Body of pancreas (tissue), 4 donors: ENCODE measurements at places on chromosomes 7 and 10. TPM values are rescaled to one million over a fixed set of nuclear protein-coding genes. Genes with fewer than 3 reads are reported as not detected.
A peak's percentile ranks its signal among the peaks of the same experiment; 100 is the strongest.

Gene CPN1
- not detected for total RNA-seq

Gene HECW1
- total RNA-seq, result not detected

Gene ARHGEF5
- 19.1 TPM for total RNA-seq

Gene RET
- 1.6 TPM for total RNA-seq

Gene FAM25C
- total RNA-seq, result not detected

Gene SLC25A40
- total RNA-seq, result 33.3 TPM

Gene VWA2
- total RNA-seq, result 15.3 TPM

DNA sequence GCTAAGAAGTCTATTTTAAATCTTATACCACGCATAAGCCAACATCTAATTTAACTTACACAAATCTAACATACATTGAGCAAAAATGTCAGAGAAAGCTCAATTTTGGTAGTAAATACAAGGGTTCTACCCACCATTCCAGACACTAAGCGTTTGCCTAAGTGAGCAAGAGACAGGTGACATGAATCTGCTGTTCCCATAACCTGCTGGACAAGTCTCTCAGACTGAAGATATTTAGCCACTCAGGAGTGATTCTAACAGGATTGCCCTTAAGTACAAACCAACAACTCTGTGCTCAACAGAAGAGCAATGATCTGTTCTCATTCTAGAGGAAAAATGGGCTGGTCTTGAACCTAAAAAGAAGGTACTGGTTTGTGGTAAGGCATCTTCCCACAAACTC, 18.8 kb downstream of the EZH2 start:
- peaks cover 4% of the 10 kb centered on the region for H3K4me1 ChIP-seq
- no peaks in the 10 kb centered on the region for H3K36me3 ChIP-seq
- DNase-seq, result no peak
- no peak overlapping the region for H3K27ac ChIP-seq

DNA sequence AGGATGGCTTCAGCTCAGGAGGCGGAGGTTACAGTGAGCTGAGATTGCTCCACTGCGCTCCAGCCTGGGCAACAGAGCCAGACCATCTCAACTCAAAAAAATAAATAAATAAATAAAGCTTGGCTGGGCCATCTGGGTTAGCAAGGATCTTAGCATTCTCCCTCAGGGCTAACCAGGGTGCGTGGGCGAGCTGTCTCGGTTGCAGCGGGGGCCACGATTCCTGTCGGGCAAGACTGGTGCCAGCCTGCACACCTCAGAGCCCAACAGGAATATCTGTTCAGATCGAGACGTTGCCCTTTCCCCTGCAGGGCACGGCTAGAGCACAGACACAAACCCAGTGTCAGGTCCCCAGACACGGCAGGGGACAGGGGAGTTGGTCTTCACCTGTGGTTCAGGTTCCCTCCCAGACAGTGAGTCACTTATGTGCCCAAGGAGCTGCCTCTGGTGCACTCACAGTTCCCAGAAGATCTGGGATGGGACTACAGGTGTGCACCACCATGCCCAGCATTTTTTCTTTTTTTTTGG, 75.5 kb upstream of the GTF2I start:
- no peaks in the 10 kb centered on the region for H3K36me3 ChIP-seq
- H3K27ac ChIP-seq, result no peak overlapping the region
- no peak for DNase-seq
- no peak overlapping the region for H3K4me3 ChIP-seq
- H3K4me1 ChIP-seq, result peaks cover 30% of the 10 kb centered on the region

DNA sequence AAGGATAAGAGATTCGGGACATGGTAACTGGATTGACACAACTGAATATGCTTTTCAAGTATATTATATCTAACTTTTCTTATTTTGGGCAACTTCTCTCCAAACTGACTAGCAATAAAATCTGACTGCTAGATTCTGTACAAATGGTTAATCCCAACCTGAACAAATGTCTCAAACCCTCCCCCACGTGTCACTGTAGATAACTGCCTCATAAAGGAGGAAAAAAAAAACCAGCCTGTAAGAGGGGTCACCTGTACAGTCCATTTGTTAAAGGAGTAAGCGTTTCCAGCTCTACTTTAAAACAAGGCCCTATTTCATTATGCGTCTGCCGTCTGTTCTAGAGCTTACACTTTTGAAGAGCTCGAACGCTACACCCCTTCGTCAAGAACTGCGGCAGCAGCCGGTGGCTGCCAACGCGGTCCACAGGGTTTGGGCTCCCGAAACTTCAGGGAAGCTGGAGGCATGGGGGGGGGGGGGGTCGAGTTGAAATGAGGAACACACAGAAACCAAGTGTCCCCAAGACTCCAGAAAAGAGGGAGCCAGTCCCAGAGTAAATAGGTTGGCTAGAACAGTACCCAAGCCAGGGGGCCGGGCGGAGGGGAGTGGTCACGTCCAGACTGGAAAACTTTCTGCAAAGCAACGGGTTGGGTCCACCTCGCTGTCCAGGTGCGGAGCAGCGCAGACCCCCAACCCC, 492 bp downstream of the COG5 start:
- peak overlapping the region; percentile 96 for H3K27ac ChIP-seq
- no peaks in the 10 kb centered on the region for H3K36me3 ChIP-seq
- peak overlapping the region; percentile 80 for H3K4me3 ChIP-seq
- H3K27me3 ChIP-seq, result no peaks in the 10 kb centered on the region

- H3K27ac ChIP-seq, result no peak overlapping the region
- no peaks in the 10 kb centered on the region for H3K27me3 ChIP-seq
- H3K36me3 ChIP-seq, result no peaks in the 10 kb centered on the region
- peak overlapping the region; percentile 57 for H3K4me3 ChIP-seq
- H3K4me1 ChIP-seq, result peaks cover 27% of the 10 kb centered on the region
- no peak for DNase-seq
These were observed 14.5 kb upstream of the ZNF273 start for GRCh38 chr7:64888561-64888900.

GRCh38 chr7:106895246-106895864, 30.3 kb downstream of the PIK3CG start:
- no peaks in the 10 kb centered on the region for H3K27me3 ChIP-seq
- no peak for DNase-seq
- H3K4me1 ChIP-seq, result no peaks in the 10 kb centered on the region
- H3K27ac ChIP-seq, result no peak overlapping the region
- H3K36me3 ChIP-seq, result no peaks in the 10 kb centered on the region
- H3K4me3 ChIP-seq, result no peak overlapping the region

- no peaks in the 10 kb centered on the region for H3K4me1 ChIP-seq
- no peaks in the 10 kb centered on the region for H3K36me3 ChIP-seq
- no peaks in the 10 kb centered on the region for H3K27me3 ChIP-seq
- no peak for DNase-seq
- H3K4me3 ChIP-seq, result no peak overlapping the region
- H3K27ac ChIP-seq, result no peak overlapping the region
These were observed 26.5 kb upstream of the FHIP2A start for GRCh38 chr10:114795039-114795438.

DNA sequence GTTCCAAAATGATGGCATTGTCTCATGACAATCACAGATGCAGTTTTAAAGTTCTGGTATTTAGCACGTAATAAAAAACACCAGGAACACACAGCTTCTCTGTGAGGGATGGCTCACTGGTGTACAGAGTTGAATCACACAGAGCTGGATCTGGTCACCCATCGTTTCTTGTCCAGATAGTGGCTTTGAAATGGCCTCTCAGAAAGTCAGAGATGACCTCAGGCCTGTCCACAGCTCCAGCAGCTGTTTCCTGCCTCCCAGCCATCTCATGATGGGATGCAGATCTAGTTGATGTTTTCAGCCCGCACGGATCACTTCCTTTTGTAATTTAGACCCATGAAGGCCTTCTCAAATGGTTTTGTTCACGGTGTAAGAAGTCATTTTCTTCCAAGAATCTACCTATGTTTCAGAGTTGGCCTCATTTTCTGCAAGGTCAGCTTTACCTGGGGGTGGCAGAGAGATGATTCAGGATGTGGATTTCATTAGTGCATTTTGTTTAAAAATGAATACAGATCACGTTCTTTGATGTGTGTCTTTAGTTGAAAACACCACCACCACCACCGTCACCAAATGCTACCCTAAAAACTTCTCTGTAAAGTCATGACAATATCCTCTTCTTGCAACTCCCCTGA, 166.2 kb downstream of the SNX10 start:
- no peak overlapping the region for H3K4me3 ChIP-seq
- H3K4me1 ChIP-seq, result peaks cover 23% of the 10 kb centered on the region
- no peak for DNase-seq
- H3K27me3 ChIP-seq, result no peaks in the 10 kb centered on the region

DNA sequence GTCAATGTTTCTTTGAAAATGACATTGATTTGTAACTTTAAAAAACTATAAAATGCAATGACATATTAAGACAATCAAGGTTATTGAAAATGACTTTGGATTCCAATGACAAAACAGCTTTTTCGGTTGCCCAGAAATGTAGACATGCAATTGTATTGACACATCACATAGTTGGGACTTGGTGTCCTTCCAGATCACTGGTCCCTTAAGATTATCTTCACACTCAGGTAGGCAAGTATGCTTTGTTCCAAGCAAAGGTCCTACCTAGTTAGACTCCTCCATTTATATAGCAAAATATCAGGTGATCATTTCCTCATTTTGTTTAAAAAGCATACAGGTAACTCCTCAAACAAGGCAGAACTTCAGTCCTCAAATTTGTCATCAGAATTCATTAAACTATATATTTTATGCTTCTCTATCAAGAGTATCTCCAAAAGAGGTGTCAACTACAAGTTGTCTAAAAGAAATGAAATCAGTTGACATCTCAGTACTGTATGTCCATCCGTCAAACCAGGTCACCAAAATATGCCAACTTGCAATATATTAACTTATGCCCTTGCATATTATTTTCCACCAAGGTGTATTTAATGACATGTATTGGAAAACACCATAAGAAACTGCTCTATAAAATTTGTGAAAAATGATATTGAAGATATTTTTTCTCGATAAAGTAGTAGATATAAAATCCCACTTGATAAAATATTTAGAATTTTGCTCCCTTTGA, 64.6 kb downstream of the TSPAN12 start:
- H3K4me3 ChIP-seq, result no peak overlapping the region
- no peaks in the 10 kb centered on the region for H3K36me3 ChIP-seq
- peaks cover 17% of the 10 kb centered on the region for H3K4me1 ChIP-seq
- peak; percentile 17 for DNase-seq

DNA sequence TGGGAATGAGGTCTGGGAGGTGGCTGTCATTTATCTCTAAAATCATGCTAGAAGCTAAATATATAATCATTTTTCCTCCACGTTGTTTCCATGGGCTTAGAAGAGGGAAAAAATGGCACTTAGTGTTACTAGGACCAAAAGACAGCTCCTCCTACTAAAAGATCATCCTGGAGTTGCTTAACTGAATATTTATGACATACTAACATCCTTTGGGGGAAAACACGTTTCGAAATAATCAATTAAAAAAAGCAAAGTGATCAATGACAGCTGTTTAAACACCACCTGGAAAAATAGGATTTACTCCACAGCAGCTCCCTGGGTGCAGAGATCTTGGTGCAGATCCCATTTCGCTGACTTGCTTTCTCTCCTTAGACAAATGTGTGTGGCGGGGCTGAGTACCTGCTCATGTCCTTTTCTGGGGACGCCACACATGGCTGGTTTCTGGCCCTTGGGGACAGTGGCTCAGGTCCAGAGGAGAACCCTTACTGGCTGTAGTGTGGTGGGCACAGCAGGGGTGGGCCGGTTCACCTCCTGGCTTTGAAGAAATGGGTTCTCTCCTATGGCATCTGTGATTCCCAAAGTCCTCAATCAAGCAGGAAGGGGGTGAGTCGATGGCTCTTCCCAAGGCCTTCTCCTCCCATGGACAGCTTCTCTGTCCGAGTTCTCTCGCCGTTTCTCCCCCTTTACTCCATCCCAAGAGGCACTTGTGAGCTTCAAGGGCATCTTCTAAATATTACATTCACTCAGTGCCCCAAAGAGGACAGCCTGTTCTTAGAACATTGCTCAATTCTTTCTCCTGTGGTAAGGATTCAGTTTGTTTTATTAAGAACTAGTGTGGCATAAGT, 156.4 kb upstream of the KLF14 start:
- H3K27me3 ChIP-seq, result no peaks in the 10 kb centered on the region
- no peak overlapping the region for H3K4me3 ChIP-seq
- H3K36me3 ChIP-seq, result no peaks in the 10 kb centered on the region
- H3K4me1 ChIP-seq, result peaks cover 48% of the 10 kb centered on the region
- no peak overlapping the region for H3K27ac ChIP-seq

DNA sequence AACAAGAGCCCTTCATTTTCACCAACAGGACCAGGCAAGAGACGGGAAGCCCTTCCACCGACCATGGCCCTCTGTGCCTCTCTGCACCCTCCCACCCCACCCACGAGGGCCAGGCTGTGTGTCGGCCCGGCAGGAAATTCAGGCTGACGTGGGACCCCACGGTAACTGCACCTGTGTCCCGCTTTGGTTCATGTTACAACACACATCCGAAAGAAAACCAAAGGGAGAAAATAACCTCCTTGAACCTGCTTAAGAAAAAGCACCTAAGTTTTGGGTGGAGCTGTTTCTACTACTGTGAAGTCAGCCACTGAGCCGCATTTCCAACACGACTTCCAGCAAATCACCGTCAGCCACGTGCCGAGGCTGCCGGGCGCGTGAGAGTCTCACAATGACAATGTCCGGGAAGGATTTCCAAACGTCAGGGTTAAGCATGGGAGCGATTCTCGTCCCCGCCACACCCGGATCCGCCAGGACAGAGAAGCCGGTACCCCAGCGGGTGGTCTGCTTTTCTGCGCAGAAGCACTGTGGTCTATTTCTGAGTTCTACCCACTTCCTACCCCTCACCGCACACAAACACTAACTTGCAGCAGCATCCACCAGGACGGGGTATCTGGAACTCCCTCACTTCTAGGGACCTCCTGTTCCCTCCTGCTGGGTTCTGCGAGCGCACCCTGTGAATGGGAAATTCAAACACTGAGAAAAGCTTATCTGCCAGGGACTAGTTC, 36.6 kb downstream of the AMZ1 start:
- no peak overlapping the region for H3K27ac ChIP-seq
- no peaks in the 10 kb centered on the region for H3K4me1 ChIP-seq
- no peaks in the 10 kb centered on the region for H3K36me3 ChIP-seq
- no peaks in the 10 kb centered on the region for H3K27me3 ChIP-seq
- DNase-seq, result no peak

GRCh38 chr10:69899727-69900595, 98.3 kb downstream of the COL13A1 start:
- H3K4me3 ChIP-seq, result no peak overlapping the region

DNA sequence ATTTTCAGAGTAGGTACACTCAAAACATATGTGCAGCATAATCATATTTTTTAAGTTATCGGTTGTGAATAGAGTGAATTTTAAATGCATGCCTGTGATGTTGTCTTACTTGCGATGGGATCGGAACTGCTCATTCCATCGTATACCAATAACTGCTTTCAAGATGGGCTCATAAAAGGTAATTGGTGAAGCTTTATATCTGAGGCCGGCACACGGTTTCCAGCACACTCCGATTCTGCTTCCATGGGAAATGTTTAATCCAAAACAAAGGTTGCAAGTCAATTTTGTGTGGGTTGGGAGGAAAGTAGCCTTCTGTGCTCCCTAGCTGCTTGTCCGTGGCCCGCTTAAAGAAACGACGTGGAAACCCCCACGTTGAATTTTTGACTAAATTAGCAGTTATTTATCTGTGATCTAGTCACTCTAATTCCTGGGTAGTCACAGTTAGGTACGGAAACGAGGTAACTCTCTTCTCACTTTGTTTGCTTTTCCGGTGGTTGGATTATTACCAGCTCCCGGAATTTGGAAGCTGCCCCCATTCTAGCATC, 10.1 kb upstream of the CELF2 start:
- no peaks in the 10 kb centered on the region for H3K36me3 ChIP-seq
- no peak overlapping the region for H3K27ac ChIP-seq
- H3K4me1 ChIP-seq, result no peaks in the 10 kb centered on the region
- no peak for DNase-seq
- H3K4me3 ChIP-seq, result no peak overlapping the region
